Urothelium cell line (cell line): ENCODE measurements at places on chromosomes 6 and 20.

GRCh38 chr6:125546841-125547251, 202.6 kb upstream of the HEY2 start:
- no peak for DNase-seq

DNA sequence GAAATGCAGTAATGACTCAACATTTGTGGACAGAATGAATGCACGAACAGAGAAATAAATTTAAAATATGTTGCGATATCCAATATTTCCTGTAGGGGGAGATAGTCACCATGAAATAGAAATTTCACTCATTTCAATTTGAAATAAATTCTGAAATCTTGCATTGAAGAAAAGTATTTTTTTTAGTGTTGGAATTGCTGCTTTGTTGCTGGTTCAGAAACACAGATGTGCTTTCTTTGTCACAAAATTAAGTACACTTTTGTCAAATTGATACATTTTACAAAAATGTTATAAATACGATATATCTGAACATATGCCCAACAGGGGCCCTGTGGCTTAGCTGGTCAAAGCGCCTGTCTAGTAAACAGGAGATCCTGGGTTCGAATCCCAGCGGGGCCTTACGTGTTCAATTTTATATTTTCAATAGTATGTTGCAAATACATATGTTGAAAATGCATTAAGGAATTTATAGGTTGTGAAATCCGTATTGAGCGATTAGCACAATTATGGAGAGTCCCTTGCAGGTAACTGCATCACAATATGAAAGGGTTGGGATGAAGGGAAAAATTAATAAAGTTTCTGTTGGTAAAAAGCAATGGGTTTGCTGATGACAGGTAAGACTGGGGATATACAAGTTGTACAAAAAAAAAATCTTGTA, 85.4 kb upstream of the PRSS16 start:
- DNase-seq: no peak

GRCh38 chr6:67971812-67972211, 663.3 kb upstream of the ADGRB3 start:
- no peak for DNase-seq

- peak; percentile 25 for DNase-seq
Observed at GRCh38 chr6:18262702-18263417, 1.5 kb downstream of the DEK start.

GRCh38 chr20:62567246-62568044, 74.9 kb upstream of the SLCO4A1 start:
- no peak for DNase-seq

DNA sequence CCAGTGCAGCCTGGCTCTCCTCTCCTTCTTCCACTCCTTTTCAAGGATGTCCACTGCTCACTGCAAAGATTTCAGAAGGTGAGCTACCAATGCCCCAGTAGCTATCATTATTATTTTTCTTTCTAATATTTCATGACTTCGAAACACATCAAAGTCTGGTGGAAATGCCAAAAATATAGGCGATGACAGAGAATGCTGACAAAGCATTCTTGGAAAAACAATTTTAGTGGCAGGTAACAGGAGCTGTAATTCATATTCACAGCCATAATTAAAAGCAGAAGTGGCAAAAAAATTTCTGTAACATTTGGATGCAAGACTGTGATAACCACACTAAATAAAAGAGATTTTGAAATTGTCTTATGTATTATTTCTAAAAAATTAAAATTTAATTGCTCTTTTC, 133.6 kb downstream of the RALGAPA2 start:
- DNase-seq: no peak

- peak; percentile 86 for DNase-seq
Observed at GRCh38 chr20:48697845-48698491, 129.8 kb downstream of the PREX1 start.

DNA sequence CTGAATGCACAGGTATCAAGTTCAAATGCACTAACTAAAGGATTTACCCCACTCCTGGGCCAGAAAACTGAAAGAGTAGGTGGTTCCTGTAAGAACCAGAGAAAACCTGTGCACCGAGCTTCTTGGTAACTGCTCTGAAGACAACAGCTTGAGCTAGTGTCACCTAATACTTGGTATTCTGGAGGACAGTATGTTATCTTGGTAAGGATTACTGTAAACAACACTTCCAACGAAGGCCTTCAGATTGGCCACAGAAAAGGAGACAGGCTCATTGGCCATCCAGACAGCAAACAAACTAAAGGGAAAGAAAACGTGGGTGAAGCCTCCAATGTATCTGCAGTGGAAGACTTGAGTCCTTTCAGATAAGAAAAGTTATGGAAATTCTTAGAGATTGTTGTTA, 61.5 kb downstream of the GMPR start:
- no peak for DNase-seq

- DNase-seq: no peak
Observed at GRCh38 chr6:105453968-105454367, 51.1 kb upstream of the PREP start.

DNA sequence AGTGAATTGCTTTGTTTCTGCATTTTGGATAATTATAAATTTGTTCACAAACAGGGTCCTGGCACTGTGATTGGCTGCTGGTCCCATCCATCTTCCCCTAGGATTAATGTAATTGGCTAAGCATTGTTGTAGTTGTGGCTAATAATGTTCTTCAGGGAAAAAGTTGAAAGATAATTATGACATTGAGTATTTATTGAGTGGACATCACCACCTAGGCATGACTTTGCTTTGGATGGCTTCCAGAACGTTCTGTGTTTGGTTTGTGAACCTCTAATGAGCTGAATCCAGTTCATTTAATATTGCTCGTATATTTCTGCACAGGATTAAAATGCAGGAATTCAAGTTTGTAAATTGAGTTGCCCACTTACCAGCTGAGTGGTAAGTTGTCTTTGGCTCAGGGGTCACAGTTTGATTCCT, 55.1 kb downstream of the ARID1B start:
- no peak for DNase-seq

- peak; percentile 35 for DNase-seq
Observed at GRCh38 chr6:169689287-169689686, 12.5 kb downstream of the WDR27 start.

GRCh38 chr6:12395898-12396297, 105.7 kb downstream of the EDN1 start:
- DNase-seq: no peak

- DNase-seq: no peak
Observed at GRCh38 chr6:120805276-120805675, 529.0 kb downstream of the TBC1D32 start.

DNA sequence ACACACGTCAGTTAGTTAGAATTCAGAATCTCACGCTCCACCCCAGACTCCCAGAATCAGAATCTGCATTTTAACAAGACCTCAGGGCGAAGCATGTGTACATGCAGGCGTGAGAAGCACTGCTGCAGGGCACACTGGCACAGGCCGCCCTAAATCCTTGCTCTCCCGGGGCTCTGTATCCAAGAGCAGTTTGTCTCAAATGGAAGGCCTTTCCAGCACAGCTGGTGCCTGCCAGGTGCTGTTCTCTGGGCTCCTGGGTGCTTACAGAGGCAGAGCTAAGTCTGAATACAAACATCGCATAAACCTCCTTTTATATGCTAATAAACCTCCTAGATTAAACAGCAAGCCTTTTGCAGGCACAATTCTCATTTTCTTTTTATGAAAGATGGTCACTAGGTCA, 119.1 kb upstream of the CD93 start:
- DNase-seq: no peak

DNA sequence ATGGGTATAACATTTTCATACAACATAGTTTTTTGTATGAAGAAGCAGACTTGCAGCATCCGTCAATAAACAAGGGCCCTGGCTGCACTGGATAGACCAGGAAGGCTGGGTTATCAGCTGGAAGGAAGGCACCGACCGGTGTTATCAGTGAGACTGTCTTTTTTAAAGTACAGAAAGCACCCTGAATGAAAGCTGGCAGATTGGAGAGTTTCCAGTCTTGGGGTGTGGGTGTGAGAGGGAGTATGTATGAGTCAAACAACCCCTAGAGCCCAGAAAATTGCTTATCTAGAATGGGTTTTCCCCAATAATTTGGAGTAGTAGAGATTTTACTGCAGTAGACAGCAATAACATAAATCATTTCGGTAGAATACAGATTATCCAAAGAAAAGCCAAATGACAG, 42.4 kb downstream of the TXLNB start:
- DNase-seq: no peak

GRCh38 chr6:19137505-19137904, 699.7 kb upstream of the ID4 start:
- DNase-seq: no peak

GRCh38 chr6:19142275-19142674, 694.9 kb upstream of the ID4 start:
- no peak for DNase-seq

- DNase-seq: peak; percentile 37
Observed at GRCh38 chr6:158972241-158973233, 27.5 kb downstream of the RSPH3 start.

- DNase-seq: no peak
Observed at GRCh38 chr6:169779896-169780295, 28.5 kb downstream of the ERMARD start.

- DNase-seq: no peak
Observed at GRCh38 chr20:24033151-24033550, 44.6 kb upstream of the GGTLC1 start.

DNA sequence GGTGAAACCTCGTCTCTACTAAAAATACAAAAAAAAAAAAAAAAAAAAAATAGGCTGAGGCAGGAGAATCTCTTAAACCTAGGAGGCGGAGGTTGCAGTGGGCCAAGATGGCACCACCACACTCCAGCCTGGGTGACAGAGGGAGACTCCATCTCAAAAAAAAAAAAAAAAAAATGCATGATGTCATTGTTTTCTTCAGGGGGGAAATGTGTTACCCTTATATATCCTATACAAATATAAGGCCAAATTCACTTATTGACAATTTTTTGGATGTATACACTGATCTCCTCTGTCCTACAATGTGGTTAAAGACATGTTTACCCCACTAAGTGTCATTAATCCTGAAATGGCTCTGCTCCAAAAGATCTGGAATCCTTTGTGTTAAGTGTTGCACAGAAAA, 73.1 kb downstream of the TPBG start:
- no peak for DNase-seq

DNA sequence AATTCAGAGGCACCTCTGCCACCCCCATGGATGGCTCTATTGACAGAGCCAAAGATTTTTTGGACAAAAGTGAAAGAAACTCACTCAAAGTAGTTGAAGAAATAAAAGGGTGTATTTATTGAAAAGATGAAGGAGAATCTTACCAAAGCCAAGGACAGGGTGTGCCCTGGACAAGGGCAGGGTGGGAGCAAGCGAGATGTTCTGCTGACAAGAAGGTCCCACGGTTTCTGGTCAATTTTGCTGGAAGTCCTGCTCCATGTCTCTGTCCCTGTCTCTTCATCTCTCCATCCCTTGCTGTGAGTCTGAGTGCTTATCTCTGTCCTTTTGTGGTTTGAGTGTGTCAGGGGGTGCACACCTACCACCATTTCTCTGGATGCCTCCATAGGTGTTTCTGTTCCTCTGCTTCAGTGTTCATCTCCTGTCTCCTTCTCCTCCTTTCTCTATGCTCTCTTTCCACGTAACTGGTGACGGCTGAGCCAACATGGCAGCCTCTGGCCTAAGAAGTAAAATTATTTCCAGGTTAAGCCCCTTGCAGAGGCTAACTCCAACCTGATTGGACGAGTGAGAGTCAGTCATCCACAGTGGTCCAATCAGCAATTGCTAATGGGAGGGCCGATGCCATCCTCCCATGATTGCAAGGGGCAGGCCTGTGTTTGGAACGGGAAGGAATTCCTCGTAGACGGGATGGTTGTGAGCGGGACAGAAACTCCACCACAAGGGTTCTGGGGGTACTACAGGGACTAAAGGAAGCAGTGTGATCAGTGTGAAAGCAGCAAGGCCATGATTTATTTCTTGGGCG, 502.1 kb upstream of the CDH4 start:
- DNase-seq: no peak

DNA sequence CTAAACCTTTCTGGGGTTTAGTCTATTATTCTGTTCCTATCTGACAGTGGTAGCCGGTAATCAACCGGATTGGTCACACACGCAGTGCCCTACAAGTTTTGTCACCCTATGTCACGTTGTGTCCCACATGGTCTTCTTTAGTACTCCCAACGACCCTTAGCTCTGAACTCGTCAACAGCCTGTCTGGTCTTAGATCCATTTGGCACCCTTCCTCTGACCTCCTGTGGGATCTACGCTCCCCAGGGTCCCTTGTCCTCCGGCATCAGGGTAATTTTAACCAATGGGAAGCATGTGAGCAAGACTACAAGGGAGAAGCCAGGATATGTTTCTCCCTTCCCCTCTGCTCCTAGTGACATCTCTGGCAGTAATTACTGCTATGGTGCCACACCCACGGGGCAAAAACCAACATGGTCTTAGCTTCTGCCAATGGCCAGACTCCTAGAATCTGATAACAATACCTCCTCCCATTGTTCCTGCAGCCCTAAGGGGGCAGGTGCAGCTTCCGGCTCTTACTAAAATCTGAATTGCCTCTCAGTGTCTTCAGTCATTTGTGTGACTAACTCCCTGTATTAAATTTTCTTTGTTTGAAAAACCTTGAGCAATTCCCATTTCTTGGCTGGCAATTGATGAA, 56.6 kb downstream of the MAFB start:
- no peak for DNase-seq

- DNase-seq: no peak
Observed at GRCh38 chr6:84340422-84340821, 113.0 kb upstream of the CEP162 start.

DNA sequence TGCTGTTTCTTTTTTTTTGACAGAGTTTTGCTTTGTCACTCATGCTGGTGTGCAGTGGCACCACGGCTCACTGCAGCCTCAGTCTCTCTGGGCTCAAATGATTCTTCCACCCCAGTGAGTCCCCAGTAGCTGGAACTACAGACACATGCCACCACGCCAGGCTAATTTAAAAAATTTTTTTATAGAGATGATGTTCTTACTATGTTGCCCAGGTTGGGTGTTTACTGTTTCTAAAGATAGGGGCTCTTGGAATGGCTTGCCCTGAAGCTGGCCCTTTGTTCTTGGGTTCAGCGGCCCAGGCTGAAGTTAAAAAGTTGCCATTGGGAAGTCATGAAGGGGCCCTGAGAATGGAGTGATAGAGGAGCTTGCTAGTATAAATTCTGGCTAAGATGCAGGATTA, 16.5 kb downstream of the RALGAPB start:
- DNase-seq: no peak

DNA sequence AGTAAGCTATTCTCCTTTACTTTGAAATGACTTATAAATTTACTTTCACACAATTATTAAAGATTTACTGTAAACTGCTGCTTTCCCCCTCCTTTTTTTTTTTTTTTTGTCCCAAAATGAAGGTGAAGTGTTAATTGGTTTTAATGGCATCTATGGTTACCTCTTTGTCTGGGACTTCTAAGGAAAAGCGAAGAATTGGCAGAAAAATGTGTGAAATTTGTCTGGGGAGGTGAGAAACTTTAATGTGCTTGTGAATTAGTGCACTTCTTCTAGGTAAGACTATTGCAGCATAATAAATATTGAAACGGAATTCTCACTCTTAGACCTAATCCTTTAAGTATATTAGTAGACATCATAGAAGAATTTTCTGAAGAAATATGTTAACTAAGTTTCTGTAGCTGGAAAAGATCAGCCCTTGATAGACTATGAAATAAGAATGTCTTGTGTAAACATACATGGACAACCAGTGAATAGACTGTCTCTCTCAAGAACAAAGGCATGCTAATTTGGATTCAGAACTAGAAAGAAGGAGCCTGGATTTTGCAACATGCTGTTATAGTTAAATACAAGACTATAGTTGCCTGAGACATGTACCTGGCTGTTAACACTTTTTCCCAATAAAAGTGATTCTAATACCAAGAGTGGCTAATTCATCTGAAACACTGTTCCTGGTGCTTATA, 23.9 kb downstream of the FLRT3 start:
- no peak for DNase-seq
